ENCODE measurements at places on chromosomes 5 and 9. TPM values are rescaled to one million over a fixed set of nuclear protein-coding genes. Genes with fewer than 3 reads are reported as not detected.

The PCDHGA1 gene
- total RNA-seq, result 0.19 TPM

The PCDHAC1 gene
- 3.3 TPM for total RNA-seq

The NDST1 gene
- 116 TPM for total RNA-seq

The CHSY3 gene
- total RNA-seq, result 1.8 TPM

The SPTAN1 gene
- total RNA-seq, result 307 TPM

The SH3RF2 gene
- 57.3 TPM for total RNA-seq

The CCDC107 gene
- total RNA-seq, result 16.3 TPM

The SLC46A2 gene
- not detected for total RNA-seq

The FGD3 gene
- total RNA-seq, result 0.59 TPM

The SLC36A2 gene
- not detected for total RNA-seq

The SAP30L gene
- 21.7 TPM for total RNA-seq

The BARHL1 gene
- total RNA-seq, result not detected

The CD180 gene
- total RNA-seq, result not detected

The HRH2 gene
- total RNA-seq, result not detected

The NR6A1 gene
- 4.8 TPM for total RNA-seq

The SLCO4C1 gene
- 0.33 TPM for total RNA-seq

The HTR1A gene
- total RNA-seq, result not detected

The PAPPA gene
- 0.33 TPM for total RNA-seq
